CD4-positive, alpha-beta T cell treated with Interleukin-1 beta for 1 hour (primary cell): ENCODE measurements at places on chromosomes 11 and 22.

DNA sequence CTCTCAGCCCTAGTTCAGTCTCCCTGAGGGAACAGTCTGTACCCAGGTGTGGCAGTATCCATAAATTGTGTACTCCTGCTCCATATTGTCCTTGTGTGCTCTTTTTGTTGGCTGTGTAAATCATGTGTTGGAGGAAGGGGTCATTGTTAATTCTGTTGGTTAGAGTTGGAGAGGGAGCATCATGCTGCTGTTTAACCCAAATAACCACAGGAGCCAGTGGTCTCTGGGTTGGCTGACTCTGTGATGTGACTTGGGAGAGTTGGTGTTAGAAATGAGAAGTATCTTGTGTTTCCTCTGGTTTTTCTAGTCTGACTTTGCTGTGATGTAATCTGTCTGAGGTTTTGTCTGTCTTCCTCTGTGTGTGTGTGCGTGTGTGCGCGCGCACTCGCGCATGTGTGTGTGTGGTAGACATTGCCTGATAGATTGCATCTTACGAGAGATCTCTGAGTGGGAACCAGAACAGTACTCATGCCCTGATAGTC is 30.5 kb downstream of the CTNND1 start:
- peak; percentile 90 for DNase-seq

- peak; percentile 24 for DNase-seq
Observed at GRCh38 chr22:26535603-26535908, 23.3 kb upstream of the TFIP11 start.

DNA sequence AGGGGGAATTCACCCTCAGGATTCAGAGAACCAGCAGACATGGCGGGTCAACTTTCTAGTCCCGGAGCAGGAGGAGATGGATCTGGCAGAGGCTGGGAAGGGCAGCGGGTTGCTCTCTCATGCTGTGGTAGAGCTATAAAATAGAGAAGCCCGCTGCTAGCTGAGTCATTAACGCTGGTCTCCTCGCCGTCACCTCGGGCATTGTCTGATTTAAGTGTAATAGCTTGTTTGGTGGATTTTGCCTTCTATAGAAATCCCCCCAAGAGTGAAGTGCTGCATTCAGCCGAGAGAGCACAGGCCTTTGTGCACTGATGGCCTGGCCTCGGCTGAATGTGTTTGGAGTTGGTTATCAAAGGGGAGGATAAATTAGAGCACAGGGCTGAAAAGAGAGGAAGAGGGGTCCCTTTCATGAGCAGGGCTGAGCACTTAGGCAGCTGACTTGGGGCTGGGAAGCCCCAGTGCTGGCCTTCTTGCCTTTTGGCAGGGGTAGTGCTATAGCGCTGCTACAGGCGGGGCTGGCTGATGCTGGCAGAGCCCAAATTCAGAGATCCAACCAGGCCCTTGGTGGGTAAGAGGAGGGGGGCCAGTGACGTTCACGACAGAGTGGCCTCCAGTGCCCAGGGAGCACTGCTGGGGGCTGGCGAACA is 161.1 kb upstream of the CADM1 start:
- no peak for DNase-seq

DNA sequence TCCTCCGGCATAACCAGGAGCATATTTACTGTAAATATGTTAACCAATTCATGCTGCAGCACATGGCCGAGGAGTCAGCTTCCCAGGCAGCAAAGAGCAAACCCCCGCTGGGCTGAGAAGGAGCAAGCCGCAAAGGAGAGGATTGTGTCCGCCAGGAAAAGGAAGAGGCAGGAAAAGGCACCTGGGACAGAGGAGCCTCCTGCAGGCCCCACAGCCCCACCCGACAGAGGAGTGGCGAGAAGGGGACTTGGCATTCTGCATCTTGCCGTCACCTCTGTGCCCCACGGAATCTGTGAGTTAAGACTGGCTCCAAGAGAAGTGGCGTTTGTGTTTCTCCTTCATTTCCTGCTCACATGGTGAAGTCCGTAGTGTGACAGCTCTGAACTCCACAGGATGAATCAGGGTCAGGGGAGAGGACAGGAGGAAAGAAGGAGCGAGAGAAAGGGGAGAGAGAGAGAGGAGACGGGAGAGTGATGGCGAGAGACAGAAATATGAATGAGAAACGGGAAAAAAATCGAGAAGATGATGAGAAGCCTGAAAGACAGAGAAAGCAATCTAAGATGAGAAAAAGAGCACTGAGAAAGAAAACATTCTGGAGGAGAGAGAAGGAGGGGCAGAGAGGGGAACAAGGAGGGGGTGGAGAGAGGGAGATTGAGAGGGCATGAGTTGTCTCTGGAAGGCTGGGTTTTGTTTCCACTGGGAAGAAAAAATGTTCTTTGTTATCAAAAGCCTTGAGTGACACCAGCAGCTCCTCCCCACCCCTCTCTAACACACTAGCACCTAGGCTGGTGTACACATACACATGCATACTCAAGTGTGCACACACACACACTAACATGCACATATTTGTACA is 489.6 kb downstream of the MN1 start:
- DNase-seq, result no peak

DNA sequence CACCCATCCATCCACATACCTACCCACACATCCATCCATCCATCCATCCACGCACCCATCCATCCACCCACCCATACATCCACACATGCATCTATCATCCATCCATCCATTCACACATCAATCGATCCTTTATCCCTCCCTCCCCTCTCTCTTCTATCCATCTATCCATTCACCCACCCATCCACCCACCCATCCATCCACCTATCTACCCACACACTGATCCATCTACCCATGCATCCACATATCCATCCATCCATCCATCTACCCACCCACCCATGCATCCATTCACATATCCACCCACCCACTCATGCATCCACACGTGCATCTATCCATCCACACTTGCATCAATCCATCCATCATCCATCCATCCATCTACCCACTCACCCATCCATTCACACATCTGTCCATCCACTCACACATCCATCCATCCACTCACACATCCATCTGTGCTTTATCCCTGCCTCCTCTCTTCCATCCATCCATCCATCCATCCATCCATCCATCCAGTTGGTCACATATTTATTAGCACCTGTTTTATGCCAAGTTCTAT is 366.1 kb downstream of the CTTN start:
- no peak for DNase-seq

DNA sequence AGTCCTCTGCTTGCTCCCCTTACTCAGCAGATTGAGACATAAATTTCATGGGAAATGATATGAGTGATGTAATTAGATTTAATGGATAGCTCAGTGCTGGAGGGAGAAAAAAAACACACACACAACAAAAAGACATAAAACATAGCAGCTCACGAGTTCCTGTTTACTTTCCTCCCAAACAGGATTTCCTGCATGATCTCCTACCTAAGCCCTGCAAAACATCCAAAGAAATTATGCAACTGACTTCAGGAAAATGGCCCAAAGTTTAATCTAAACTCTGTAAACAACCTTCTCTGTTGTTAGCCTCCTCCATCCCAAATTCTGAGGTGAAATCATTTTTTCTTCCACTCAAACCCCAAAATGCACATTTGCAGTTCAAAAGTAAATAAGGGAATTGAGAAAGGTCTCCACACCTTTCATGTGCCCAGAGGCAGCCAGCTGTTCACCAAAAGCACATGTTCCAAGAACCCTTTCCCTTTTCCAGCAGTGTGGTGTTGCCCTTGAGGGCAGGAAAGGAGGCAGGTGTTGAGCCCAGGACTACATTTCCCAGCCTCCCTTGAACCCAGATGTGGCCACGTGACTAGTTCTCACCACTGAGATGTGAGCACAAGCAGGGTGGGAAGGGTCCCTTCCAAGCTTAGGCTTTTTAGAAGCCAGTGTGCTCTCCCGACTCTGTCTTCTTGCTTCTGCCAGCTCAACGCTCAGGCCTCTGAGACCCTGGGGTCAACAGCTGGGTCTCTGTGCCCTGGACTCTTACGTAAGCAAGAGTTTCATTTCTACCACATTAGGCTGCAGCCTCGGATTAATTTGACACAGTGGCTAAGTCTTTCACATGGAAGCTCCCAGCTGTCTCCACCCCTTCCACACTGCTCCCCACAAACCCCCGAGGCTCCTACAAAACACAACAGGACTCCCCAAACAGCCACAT is 301.2 kb downstream of the CTTN start:
- DNase-seq, result no peak

- DNase-seq, result peak; percentile 89
Observed at GRCh38 chr22:30196141-30196879, 50.2 kb downstream of the LIF start.

GRCh38 chr22:29731058-29731850 is 11.5 kb downstream of the CABP7 start:
- DNase-seq, result no peak

DNA sequence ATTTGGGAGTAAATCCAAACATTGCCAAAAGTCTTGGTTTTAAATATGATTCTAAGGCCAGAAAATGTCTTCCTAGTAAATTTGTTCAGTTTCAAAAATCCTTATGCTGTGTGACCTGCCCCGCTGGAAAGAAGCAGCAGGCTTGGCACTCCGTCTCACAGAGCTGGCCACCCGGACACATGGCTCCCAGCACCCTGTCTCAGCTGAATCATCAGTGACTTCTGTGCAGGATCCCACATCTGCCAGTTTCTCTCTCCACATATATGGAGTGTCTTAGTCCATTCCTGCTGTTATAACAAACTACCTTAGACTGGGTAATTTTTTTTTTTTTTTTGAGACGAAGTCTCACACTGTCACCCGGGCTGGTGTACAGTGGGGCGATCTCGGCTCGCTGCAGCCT is 356.7 kb downstream of the TBC1D22A start:
- DNase-seq, result no peak

GRCh38 chr11:78933350-78933749 is 358.7 kb upstream of the NARS2 start:
- DNase-seq, result no peak

DNA sequence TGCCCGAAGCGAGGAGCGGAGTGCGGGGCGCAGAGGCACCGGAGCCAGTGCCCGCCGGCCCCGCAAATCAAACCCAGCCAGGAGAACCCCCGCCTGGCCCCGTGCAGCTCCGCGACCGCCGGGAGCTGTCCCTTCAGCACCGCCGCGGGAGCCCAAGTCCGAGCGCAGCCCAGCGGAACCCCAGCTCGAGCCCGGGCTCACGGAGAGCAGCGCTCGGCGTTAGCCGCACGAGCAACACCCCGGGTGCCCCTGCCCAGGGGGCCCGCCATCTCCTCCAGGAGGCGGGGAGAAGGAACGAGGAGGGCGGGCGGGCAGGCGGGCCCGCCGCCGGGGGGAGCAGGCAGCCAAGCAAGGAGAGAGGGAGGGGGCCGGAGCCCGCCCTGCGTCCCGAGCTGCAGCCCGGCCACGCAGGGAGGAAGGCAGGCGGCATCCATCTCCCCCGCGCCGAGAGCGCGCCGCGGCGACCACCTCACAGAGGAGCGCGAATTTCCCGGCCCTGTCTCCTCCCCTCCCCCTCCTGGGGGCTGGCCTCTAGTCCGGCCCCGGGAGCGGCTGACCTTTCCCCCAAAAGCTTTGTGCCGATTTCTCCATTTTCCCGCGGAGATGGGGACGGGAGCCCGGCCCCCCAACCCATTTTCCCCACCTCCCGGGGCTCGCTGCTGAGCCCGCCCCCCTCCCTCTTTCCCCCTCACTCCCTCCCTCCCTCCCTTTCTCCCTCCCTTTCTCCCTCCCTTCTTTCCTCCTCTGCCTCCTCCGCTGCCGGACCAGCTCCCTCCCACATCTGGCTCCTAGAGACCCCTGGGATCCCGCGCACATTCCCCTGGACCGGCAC is 621 bp downstream of the KCNC1 start:
- peak; percentile 8 for DNase-seq

DNA sequence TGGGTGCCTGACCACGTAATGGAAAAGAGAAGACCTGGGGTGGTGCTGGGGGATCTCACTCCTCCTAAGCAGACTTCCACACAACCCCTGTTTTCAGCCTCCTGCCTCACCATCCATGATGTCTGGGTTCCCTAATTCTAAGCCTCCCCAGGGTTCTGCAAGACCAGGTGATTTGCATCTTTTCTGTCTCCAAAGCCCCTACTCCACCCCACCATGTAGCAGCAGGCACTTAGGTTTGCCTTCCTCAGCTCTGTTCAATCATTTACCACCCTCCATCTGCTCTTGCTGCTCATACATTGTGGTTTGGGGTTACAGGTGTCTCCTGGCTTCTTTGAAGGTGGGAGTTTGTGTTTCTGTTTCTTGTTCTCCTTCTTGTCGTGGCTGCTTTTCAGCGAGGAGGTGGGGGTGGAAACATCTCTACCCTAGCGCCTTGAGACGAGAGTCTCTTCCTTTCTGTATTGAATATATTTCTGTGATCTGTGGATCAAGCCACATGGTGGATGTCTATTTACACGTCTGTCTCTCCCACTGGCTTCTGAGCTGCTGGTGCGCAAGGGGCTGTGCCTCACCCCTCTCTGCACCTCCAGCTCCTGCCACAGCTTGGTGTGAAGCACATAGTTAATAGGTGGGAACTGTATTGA is 6.6 kb upstream of the SSTR3 start:
- peak; percentile 76 for DNase-seq

DNA sequence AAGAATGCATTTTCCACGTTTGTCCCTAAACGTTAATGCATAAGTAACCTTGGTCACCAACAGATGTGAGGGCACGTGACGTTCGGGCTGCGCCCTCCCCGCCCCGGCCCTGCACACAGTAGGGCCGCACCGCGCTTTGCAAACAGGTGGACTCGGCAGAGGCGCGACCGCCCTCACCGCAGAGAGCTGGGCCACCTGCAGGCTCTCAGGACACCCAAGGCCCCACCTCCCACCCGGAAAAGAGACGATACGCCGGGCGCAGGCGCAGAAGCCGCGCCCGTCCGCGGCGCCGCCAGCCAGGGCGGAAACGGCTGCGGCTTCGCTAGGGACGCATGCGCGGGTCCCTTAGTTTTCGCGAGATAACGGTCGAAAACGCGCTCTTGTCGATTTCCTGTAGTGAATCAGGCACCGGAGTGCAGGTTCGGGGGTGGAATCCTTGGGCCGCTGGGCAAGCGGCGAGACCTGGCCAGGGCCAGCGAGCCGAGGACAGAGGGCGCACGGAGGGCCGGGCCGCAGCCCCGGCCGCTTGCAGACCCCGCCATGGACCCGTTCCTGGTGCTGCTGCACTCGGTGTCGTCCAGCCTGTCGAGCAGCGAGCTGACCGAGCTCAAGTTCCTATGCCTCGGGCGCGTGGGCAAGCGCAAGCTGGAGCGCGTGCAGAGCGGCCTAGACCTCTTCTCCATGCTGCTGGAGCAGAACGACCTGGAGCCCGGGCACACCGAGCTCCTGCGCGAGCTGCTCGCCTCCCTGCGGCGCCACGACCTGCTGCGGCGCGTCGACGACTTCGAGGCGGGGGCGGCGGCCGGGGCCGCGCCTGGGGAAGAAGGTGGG is at the start of gene FADD:
FADD (plus strand) TSS at position 377 of the 831 bp plus-strand sequence; CDS start at position 541, 164 bp downstream.
- DNase-seq, result peak; percentile 93

GRCh38 chr11:115775846-115776245 is 271.6 kb upstream of the CADM1 start:
- DNase-seq, result no peak

- no peak for DNase-seq
Observed at GRCh38 chr22:44661070-44661469, 40.9 kb upstream of the PRR5 start.

- DNase-seq, result no peak
Observed at GRCh38 chr11:126991596-126991995, 9.0 kb downstream of the KIRREL3 start.

GRCh38 chr11:44645827-44646226 is 80.4 kb downstream of the CD82 start:
- no peak for DNase-seq

- DNase-seq, result no peak
Observed at GRCh38 chr22:27754247-27754887, 47.2 kb downstream of the MN1 start.
